ENCODE measurements at places on chromosomes 7 and 10. TPM values are rescaled to one million over a fixed set of nuclear protein-coding genes. Genes with fewer than 3 reads are reported as not detected.

- no peak for DNase-seq
Observed at GRCh38 chr10:63246356-63246755, 113.2 kb downstream of the NRBF2 start.

- DNase-seq = no peak
Observed at GRCh38 chr10:126496771-126497545, 108.7 kb upstream of the ADAM12 start.

DNA sequence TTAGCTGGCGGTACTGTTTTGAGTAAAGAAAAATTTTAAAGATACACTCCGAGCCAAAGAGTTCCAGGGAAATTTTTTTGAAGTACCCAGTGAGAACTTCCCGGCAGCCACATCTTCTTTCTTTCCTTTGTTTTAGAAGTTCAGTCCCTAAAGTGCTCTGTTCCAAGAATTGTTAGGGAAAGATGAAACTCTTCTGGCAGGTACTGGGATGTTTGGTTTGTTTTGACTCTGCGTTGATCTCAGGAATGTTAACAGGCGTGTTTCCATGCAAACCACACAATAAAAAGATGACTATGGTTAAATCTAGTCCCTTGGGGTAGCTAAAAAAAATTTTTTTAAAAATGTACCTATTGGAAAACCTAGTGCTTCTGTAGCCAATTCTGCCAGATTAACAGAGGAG is 224.7 kb upstream of the PHYHIPL start:
- DNase-seq = no peak

- no peak for DNase-seq
Observed at GRCh38 chr7:106281585-106282318, 3.0 kb downstream of the NAMPT start.

- DNase-seq = no peak
Observed at GRCh38 chr10:129683920-129684319, 216.9 kb downstream of the MGMT start.

- DNase-seq = no peak
Observed at GRCh38 chr10:28935061-28935460, 257.7 kb downstream of the BAMBI start.

GRCh38 chr7:125775317-125775716 is 845.7 kb upstream of the POT1 start:
- no peak for DNase-seq

DNA sequence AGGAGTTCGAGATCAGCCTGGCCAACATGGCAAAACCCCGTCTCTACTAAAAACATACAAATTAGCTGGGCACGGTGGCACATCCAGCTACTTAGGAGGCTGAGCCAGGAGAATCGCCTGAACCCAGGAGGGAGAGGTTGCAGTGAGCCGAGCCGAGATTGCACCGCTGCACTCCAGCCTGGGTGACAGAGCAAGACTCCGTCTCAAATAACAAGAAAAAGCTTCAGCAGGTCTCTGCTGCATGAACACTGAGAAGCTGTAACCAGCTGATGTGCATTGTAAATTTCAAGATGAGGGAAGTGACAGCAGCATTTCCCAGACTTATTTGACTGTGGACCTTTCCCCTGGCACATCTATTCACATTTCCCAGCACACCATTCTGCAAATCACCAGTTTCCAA is 222.0 kb downstream of the CALN1 start:
- no peak for DNase-seq

- DNase-seq = no peak
Observed at GRCh38 chr7:28806841-28807240, 151.3 kb downstream of the TRIL start.

DNA sequence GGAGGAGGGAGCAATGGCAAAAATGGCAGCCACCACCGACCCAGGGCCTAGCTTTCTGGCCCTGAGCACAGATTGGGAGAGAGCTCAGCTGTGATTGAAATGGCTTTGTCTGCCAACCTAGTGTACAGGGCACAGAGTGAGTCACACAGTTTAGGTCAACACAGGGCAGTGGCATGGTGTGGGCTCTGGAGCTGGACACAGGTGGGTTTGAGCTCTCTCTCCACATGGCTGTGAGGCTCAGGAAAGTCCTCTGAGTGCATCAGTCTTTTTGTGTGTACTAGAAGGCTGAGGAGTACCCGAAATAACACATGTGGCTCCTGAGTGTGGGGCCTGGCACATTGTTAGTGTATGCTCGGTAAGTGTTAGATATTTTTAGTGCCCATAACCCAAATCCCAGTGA is 60.2 kb upstream of the LOXL4 start:
- no peak for DNase-seq

- no peak for DNase-seq
Observed at GRCh38 chr10:46543466-46544377, 12.7 kb downstream of the GPRIN2 start.

DNA sequence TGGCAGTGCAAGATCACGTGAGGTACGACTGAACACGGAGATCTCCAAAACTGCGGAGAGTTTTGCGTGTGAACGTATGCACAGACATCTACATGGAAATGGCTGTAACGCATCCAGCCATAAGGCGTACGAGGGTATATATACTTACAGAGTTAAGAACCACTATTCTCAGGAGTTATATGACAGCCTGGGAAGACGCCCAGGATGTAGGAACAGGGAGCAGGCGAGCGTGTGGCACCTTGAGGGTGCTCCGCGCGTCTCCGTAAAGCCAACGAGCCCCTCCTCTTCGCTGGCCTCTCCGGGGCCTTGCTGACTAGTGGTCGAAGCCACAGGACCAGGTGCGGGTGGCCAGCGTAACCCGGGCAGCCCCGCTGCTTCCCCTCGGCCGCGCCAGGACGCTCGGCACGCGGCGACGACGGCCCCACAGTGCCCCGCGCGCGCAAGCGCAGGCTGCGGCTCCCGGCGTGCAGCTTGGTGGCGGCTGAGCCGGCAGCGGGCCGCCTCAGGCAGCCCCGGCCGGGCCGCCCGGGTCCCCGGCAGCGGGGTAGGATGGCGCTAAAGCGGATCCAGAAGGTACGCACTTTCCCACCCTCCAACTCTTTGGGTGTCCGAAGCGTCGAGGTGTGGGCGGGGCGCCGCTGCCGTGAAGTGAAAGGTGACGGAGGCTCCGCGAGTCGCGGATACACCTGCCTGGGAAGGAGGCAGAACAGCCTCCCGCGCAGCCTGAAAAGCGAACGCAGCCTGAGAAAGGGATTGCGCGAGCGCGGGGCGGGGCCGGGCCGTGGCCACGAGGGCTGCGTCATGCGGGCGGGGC is at the start of gene UBE2D4:
Gene UBE2D4, plus strand, starts transcription at position 453 of the 814 bp plus-strand sequence. Its CDS starts 97 bp downstream, at position 550.
- peak; percentile 77 for DNase-seq

The NME8 gene
- total RNA-seq = not detected

The LIMK1 gene
- 63.8 TPM for total RNA-seq

The MKI67 gene
- 99.0 TPM for total RNA-seq

The HPSE2 gene
- total RNA-seq = 0.20 TPM

The MYH16 gene
- not detected for total RNA-seq
